ENCODE measurements at places on chromosomes 11 and 22. TPM values are rescaled to one million over a fixed set of nuclear protein-coding genes. Genes with fewer than 3 reads are reported as not detected.
A peak's percentile ranks its signal among the peaks of the same experiment; 100 is the strongest.

DNA sequence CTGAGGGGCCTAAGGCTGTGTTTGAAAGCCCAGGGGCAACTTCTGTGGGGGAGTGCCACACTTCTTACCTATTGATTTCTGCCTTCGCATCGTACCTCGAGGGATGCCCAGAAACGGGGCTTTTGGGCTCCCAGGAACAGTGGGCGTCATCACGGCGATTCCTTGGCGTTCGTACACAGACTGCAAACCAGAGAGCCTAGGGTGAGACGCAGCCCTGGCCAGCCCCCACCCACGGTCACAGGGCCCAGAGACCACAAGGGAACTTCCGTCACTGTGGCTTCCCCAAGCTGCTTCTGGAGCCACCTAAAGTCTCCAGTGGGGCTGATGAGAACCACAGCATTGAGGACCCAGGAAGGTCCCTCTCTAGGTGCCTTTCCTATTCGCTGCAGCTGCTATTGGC is 91.9 kb downstream of the CTTN start:
- DNase-seq: no peak

Gene PDE2A
- 0.36 TPM for total RNA-seq

GRCh38 chr22:32649515-32650200 is 151.8 kb upstream of the TIMP3 start:
- no peak for DNase-seq

Gene CALCA
- total RNA-seq: not detected

GRCh38 chr11:72038491-72038890 is 39.8 kb downstream of the IL18BP start:
- DNase-seq: no peak

GRCh38 chr11:69704508-69705253 is 859 bp upstream of the FGF19 start:
- DNase-seq: no peak

- no peak for DNase-seq
Measured at GRCh38 chr22:47088480-47089158, 326.2 kb downstream of the TBC1D22A start.

GRCh38 chr11:73340164-73340563 is 32.1 kb downstream of the ARHGEF17 start:
- DNase-seq: no peak

DNA sequence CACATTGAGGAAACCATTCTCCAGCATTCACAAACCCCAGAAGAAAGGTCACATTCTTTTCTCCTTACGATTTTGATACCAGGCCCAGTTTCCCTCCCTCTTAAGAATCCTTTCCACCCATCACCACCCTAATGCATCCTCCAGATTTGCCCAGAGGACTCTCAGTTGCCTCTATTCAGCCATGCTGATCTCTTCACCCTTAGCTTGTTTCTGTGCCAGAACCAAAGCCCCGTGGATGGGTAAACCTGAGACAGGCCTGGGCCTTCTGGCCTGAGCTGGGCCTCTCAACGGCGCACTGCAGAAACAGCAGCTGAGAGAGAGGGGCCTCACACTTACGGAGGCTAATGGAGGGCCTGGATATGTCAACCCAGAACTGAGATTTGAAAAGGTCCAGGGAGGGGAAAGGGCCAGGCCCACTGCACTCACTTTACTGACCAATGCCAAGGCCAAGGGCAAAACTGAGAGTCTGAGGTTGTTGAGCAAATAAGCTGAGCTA is 32.2 kb upstream of the OAF start:
- DNase-seq: no peak

DNA sequence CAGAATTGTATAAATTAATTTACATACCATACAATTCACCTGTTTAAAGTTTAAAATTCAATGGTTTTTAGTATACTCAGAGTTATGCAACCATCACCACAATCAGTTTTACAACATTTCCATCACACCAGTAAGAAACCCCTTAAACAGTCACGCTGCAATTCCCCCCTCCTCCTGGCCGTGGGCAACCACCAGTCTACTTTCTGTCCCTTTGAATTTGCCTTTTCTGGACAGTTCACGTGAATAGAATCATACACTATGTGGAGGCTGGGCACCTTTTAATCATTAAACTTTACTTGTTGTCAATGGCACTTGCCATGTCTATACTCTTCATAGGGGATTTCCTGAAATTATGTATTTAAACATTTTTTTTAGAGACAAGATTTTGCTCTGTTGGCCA is 20.1 kb upstream of the SWAP70 start:
- DNase-seq: no peak

Gene AGBL2
- total RNA-seq: 0.06 TPM

DNA sequence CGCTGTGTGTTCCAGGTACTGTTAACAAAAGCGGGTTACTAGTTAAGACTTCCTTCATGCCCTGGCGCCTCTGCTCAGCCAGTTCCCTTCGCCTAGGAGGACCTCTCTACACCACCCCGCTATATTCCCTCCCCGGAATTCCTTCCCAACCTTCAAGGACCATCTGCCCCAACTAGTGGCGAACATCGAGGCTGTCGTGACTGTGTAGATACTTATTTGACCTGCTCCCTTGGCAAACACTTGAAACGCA is 450 bp upstream of the BCL2L13 start:
- peak; percentile 54 for DNase-seq

GRCh38 chr11:123579482-123579812 is 75.0 kb downstream of the SCN3B start:
- no peak for DNase-seq

DNA sequence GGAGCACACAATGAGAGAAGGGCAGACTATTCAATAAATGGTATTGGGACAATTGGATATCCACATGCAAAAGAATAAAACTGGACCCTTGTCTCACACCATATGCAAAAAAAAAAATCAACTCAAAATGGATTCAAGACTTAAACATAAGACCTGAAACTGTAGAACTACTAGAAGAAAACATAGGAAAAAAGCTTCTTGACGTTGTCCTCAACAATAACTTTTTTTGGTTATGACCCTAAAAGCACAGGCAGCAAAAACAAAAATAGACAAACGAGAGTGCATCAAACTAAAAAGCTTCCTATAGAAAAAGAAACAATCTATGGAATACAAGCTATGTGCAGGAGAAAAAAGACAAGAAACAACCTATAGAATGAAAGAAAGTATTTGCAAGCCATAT is 37.1 kb upstream of the EED start:
- DNase-seq: no peak

Gene EMID1
- total RNA-seq: 0.22 TPM

Gene TRIM51
- total RNA-seq: not detected

Gene SYT13
- total RNA-seq: 6.4 TPM

Gene BEST1
- total RNA-seq: 0.12 TPM

All from epithelial cell of proximal tubule (primary cell).